ENCODE measurements at places on chromosomes 12 and 14.

- DNase-seq, result no peak
Observed at GRCh38 chr14:55911776-55912175, 206.4 kb upstream of the PELI2 start.

- no peak for DNase-seq
Observed at GRCh38 chr12:129028844-129029243, 175.6 kb downstream of the GLT1D1 start.

DNA sequence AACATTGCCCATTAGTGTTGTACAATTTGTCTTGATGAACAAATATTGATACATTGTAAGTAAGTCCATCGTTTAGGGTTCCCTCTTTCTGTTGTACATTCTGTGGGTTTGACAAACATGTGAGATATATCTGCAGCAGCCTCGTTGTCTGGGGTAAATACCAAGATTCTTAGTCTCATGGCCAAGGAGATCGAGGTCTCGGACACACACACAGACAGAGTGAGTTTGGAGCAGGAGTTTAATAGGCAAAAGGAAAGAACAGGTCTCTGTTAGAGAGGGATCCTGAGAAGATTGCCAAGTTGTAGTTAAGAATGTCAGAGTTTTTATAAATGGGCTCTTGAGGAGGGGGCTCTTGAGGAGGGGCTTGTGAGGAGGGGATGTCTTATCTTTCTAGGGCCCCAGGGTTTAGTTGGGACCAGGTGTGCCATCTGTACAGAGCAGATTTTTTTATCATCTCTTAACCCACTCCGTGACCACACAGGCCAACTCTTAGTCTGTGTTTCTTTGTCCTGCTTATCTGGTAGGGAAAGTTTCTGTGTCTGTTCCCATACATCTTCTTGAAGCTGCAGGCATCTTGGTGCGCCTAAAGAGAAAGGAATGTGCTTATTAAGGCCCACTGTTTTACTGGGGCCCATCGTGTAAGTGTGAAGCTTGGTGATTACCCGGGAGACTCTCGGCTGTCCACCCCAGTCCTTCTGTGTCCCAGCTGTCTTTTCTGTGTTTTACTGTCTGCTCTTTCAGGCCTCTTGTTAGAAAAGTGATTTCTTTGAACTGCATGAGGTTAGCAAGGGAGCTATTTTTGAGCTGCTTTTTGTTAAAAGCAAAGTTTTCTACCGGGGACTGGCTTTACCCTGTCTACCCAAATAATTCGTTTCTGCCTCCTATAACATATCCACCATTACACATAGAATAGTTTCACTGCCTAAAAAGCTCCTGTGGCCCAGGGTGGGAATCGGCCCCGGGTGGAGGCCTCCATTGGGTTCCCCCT, 22.4 kb upstream of the CLEC2D start:
- DNase-seq, result no peak

DNA sequence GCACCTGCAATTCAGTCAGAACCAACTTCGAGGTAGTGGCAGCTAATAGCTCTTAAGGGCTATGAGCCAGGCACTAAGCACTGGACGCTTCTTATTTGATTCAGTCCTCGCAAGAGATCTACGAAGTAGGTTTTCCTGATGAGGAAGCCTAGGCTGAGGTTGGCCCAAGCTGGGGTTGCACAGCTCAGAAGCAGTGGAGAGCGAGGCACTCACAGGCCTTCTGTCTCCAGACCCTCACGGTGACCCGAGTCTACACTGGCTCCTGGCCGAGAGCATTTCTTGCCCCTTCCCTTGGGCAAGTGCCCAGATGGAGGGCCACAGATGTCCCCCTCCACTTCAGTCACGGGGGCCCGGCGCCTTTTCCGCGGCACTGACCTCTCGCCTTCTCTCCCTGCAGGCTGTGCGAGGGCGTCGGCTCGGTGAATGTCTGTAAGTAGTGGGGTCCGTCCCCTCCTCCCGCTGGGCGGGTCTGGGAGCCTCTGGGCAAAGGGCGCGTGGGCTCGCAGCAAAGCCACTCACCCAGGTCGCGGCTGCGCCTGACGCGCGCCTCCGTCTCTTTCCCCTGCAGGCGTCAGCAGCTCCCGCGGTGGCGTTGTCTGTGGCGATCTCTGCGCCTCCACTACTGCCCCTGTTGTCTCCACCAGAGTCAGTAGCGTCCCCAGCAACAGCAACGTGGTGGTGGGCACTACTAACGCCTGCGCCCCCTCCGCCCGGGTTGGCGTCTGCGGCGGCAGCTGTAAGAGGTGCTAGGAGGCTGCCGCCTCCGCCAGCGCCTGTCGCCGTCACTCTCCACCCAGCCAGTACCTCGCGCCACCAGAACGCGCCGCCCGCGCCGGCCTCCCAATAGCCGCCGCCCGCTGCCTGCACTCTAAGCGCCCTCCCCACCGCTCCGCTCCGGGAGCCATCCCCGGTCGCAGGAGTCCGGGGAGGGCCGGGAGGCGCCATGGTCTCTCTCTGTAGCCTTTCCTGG, 13.1 kb downstream of the KRT83 start:
- peak; percentile 70 for DNase-seq

- no peak for DNase-seq
Observed at GRCh38 chr14:51867741-51868140, 7.3 kb downstream of the GNG2 start.

GRCh38 chr14:59831121-59831730, 39.4 kb downstream of the RTN1 start:
- no peak for DNase-seq

GRCh38 chr12:98698603-98699463, 53.7 kb downstream of the APAF1 start:
- no peak for DNase-seq

- no peak for DNase-seq
Observed at GRCh38 chr12:50066402-50066801, 9.0 kb downstream of the ASIC1 start.

DNA sequence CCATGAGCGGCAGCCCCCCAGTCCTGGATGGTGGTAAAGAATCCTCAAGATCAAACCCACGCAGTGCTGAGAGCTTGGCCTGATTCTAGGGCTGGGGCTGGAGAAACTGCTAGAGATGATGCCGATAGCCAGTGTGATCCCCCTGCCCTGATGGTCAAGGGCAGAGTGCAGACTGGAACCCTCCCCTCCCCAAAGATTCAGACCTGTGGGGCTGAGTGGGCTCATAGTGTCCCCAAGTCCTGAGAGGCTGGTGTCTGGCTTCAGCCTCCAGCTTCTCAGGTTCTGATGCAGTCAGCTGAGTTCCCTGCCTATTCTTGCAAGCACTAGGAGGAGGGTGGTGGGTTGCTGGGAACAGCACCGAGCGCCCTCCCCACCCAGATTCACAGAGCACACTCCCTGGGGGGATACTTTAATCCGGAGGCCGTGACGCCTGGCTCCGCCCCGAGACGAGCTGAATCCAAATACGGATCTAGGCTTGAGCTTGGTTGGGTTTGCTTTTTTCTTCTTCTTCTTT, 11.9 kb downstream of the RHOF start:
- no peak for DNase-seq

DNA sequence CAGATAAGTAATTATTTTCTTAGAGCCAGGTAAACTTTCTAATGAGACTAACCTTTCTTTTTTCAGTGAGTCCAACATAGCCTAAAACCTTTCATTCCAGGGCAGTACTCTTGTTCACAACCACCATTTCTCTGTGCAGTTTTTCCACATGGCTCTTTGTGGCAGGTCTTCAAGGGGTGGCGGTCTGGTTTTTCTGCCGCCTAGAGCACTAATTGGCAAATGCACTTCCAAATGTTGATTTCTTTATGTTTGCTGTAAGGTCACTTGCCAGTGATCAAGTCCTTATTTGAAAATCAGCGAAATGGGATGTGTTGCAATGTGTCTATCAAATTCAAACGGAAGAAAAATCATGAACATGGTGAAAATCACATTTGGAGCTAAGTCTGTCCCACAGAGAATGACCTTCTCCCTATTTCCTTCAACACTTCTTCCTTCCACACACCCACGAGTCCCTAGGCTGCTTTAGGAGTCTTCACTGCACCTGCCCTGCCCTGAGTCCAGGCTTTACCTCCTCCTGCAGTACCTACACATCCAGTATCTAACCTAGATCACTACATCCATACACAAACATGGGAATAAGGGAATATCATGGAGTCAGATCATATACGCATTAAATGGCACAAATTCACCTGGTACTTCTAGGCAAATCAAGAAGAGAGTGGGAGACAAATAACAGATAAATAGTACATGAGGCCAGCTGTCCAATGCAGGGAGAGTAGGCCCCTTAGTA, 1.9 kb downstream of the SRGAP1 start:
- peak; percentile 36 for DNase-seq

- DNase-seq, result no peak
Observed at GRCh38 chr12:87201598-87201997, 827.6 kb downstream of the C12orf50 start.

DNA sequence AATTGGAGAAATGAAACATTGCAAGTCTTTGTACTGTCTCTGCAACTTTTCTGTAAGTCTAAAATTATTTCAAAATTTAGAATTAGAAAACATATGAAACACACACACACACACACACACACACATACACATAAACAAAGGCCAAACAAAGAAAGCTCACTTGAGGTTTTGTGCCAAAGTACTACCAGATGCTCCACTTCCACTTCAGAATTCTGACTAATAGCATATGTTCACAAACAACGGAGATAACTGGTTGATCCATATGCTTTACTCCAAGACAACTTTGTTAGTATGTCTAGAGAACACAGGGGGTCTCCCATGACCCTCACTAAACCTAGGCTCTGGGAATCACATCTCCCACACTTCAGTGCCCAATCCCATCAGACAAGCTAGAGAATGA, 133.8 kb upstream of the CLEC14A start:
- DNase-seq, result no peak

DNA sequence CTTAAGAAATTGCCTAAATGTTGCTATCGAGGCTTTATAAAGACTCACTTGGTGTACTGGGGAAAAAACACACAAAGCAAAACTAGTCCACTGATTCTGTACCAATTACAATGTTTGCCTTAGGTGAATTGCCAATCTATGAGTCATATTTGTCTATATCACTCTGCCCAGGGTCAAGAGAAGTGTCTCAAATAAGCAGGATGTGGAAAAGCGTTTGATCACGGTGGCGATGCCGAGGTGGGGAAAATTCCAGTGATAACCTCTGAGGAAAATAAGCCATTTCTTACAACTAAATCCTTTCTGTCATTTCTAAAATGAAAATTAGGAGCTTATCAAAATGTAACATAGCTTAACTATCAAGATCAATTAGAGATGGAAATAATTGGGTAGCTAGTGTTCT, 148.6 kb upstream of the DIO3 start:
- no peak for DNase-seq

DNA sequence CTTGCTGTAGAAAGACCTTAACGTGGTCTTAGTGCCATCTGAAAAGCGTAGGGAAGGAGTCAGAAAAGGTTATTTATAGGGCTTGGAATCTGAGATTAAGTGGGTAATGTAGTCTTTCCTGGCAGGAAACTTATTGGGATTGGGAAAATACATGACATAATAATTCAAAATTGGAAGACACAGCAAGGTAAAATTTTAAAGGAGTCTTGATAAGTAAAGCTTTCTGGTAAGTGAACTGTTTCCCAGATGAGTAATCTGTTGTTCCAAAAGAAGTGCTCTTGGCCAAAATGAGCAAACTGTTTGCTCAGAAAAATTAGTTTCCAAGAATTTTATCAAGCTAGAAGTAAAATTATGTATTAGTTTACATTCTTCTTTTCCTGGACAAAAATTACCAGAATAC, 149.3 kb upstream of the TMTC2 start:
- no peak for DNase-seq

GRCh38 chr12:56898938-56899337, 35.3 kb downstream of the SDR9C7 start:
- no peak for DNase-seq

- DNase-seq, result no peak
Observed at GRCh38 chr12:68480526-68480925, 130.2 kb upstream of the RAP1B start.

- no peak for DNase-seq
Observed at GRCh38 chr14:36667679-36668078, 6.0 kb downstream of the PAX9 start.

DNA sequence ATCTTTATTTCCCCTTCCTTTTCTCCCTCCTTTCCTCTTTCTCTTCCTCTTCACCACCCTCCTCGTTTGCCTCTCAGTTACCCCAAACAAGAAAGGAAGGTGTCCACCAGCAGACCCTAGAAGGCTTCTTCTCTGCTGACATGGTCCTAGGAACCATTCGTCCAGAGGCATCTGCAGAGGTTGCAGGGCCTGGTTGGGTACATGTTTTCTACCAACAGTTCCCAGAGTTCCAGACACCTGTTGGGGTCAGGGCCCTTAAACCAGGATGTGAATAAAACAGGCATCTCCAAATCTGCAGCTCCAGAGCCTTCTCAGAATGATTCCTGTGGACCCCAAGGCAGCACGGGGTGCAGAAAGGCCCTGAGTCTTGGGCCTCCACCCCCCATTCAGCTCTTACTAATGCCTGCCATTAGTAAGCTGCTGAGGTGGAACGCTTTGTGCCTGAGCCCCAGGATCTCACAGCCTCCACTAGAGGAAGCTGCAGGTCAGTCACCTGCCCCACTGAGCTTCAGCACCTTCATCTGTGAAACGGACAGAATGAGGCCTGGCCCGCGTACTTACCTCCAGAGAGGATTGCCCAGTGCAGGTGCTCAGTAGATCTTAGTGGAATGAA, 130.4 kb downstream of the DICER1 start:
- DNase-seq, result no peak

DNA sequence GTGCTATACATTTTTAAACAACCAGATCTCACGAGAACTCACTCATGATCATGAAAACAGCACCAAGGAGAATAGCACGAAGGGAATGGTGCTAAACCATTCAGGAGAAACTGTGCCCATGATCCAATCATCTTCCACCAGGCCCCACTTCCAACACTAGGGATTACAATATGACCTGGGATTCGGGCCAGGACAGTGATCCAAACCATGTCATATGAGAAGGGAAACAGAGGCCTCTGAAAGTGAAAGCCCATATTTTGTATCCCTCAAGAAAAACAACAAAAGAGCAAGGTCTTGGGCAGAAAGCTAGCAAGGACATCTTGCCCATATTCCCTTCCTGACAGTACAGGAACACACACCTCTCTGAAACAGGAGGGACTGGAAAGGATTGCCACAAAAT, 163.9 kb upstream of the VASH1 start:
- no peak for DNase-seq

Measured in NCI-H1092 treated with DMSO at 0.1 percent for 48 hours (cell line).